ENCODE measurements at places on chromosomes 3 and 15. TPM values are rescaled to one million over a fixed set of nuclear protein-coding genes. Genes with fewer than 3 reads are reported as not detected.

DNA sequence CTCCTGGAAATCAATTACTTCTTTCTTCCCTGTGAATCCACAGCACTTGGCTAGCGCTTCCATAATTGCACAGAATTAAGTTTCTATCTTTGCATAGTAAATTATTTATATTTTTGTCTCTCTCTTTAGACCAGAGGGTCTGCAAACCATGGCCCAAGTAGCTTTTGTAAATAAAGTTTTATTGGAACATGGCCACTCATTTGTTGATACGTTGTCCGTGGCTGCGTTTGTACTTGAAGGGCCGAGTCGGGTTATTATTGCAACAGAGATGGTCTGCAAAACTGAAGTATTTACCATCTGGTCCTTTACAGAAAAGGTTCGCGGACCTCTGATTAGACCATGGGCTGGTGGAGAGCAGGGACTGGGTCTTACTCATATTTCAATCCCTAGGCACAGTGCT lies 102.5 kb downstream of the RPLP1 start:
- no peak for DNase-seq

DNA sequence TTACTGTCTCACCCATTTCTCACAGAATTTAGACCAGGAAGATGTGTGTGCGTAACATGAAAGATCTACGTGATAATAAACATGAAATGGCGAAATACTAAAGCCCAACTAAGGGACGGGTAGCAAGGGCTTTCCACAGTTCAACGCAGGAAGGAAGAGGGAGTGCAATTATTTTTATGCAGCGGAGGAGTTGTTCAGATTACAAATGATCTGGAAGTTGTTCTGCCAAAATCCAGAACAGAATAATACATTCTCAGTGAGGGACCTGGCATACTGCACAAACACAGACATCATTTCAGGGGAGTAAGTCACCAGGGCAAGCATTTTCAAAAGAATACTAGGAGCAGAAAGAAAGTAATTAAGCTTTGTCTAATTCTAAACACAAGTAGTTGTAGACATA lies 133.6 kb upstream of the RAP2B start:
- no peak for DNase-seq

DNA sequence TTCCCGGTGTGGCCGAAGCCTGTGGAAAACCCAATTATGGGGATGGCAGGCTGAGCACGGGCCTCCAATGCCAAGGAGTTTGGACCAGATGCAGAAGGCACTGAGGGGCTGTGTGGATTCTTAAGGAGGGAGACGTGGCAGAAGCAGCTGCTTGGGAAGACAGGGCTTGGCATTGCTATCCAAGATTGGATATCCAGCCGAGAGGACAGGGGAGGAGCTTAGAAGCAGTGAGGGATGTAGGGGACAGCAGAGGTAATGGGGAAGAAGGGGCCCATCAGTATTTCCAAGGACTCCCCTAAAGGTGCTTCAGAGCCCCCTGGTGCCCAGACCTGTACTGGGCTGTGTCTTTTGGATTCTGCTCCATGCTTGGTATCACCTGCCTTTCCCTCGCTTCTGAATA lies 112.8 kb upstream of the TLE3 start:
- no peak for DNase-seq

GOLGA8O gene
- total RNA-seq = 2.6 TPM

ATP13A5 gene
- total RNA-seq = 0.89 TPM

GRCh38 chr3:114700637-114701234 lies 406.9 kb downstream of the TIGIT start:
- no peak for DNase-seq

HGD gene
- total RNA-seq = 0.50 TPM

ACAN gene
- 16.3 TPM for total RNA-seq

MOBP gene
- total RNA-seq = 433 TPM

GRCh38 chr3:107939691-107940442 lies 151.0 kb downstream of the CD47 start:
- DNase-seq = no peak

DNA sequence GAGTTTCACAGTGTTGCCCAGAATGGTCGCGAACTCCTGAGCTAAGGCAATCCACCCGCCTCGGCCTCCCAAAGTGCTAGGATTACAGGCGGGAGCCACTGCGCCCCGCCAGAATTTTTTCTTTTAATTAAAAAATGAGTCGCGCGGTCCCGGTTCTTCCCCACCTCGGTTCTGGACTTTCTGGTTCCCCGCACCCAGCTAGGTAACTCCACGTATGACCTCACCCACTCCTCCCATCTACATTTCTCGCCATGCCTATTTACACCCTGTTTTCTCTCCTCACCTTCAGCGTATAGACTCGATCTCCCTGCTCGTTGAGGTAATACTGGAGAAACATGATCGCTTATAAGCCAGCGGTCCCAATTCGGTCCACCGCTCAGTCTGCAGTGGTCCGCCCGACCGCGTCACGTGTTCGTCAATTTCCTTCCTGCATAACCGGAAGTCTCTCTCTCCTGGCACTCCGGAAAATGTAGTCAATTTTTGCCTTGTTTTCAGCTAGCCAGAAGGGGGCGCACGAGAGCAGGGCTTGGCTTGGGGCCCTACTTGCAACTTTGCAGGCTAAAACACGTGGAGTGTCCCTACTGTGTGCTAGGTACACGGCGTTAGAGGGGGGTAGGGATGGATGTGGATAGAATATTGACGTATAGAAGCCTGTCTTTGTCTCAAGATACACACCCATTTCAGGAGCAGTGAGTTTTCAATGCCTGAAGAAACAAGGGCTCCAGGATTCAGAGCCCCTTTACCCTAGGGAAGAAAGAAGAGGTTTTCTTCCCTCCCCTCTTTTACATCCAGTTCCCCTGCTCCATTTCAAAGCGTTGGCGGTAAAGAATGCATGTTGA lies at the start of the genes NOP10 and NUTM1:
NOP10 (minus strand) TSS at position 400 of the 839 bp plus-strand sequence; CDS start at position 337, 63 bp downstream.
NUTM1 (plus strand) TSS at position 579 of the 839 bp plus-strand sequence. CDS start 382 bp downstream, outside the sequence.
- DNase-seq = peak; percentile 79

GRCh38 chr15:82572986-82573385 lies 32.7 kb upstream of the RPS17 start:
- no peak for DNase-seq

DNA sequence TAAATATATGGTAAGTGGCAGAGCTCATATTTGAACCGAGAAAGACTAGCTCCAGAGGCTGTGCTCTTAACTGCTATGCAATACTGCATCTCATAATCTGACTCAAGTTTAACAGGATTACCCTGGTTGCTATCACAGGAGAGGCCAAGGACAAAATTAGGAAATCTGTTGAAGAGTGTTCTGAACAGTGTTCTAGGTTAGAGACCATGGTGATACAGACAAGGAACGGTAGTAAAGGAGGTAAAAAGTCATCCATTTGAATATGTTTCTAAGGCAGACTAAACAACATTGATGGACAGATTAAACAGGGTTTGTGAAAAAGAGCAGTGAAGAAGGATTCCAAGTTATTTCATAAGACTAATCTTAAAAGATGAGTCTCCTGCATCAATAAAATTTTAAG lies 22.1 kb downstream of the PLOD2 start:
- no peak for DNase-seq

DNA sequence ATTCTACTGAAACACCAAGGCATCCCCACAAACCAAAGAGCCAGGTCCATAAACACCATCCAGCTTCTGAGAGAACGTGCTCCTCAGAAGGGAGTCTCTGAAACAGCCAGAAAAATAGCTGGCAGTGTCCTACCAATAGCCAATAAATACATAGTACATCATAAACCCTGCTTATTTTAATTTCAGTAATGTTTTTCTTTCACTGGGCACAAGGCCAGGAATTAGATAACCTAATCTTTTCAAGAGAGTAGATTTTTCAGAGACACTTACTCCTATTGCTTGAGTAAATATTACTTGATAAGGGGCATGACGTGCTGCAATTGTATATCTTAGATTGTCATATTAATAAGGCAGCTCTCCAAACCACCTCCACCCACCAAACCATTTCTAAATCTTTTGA lies 22.7 kb downstream of the GADL1 start:
- no peak for DNase-seq

WNT7A gene
- total RNA-seq = 5.0 TPM

TMEM207 gene
- not detected for total RNA-seq

GRCh38 chr15:90787881-90788280 lies 70.7 kb downstream of the BLM start:
- DNase-seq = no peak

CPNE9 gene
- total RNA-seq = 3.3 TPM

DNA sequence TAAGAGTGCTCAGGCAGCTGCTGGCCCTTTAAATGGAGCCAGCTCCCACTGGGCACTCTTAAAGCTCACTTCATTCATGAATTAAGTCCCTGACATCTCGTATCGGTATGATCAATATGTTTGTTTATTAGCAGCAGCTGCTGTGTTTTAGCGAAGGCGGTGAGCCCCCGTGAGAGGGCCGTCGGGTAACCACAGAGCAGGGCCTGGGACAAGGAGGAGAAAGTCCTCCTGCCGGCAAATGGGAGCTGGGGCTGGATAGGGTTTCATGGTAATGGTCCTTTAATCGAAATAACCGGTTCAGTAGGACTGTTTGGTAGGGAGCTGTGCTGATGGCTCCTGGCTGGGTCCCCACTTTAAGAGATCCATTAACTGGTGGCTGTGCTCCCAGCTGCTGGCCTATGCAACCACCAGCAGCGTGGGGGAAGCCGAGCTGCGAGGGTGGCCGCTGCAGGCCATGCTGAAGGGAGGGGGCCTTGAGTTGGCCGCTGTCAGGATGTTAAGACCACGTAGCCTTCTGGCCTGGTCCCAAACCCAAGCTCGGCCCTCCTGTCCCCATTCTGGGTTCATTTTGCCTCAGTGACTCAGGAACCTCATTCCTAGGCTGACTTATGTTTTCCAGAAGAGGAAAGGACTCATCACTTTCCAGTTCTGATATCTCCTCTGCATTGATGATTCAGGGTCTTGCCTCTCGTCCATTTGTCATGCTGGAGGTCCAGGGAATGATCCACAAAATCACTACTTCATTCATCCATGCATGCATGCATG lies 67.6 kb upstream of the NTRK3 start:
- no peak for DNase-seq

- no peak for DNase-seq
These were observed at the start of gene BNC1 for GRCh38 chr15:83284559-83285283. Gene BNC1, minus strand, starts transcription at chr15:83284664. Its CDS starts 36 bp downstream, at chr15:83284628.

GRCh38 chr3:59699648-59700320 lies 650.0 kb upstream of the CFAP20DC start:
- no peak for DNase-seq

DNA sequence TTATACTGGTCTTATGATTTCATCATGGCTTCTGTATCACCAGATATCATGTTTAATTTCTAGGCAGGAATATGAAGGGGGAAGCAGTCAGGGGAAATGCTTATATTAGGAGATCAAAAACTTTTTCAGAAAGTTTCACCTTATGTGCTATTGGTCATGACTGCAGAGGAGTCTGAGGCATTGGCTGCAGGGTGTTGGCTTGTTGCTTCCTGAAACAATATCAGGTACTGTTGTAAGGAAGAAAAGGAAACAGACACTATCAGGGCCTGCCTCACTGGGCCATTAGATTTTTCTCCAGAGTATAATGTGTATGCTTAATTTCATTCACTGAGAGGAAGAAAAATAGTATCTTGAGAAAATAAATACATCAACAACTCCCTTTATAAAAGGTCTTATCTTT lies 34.7 kb downstream of the LEKR1 start:
- DNase-seq = no peak

GRCh38 chr15:74141591-74141990 lies 11.2 kb downstream of the ISLR2 start:
- no peak for DNase-seq

GRCh38 chr15:93321881-93322282 lies 232.9 kb upstream of the RGMA start:
- no peak for DNase-seq

QTRT2 gene
- 23.9 TPM for total RNA-seq

RTP4 gene
- 1.2 TPM for total RNA-seq

TXNRD3 gene
- 19.0 TPM for total RNA-seq

DNA sequence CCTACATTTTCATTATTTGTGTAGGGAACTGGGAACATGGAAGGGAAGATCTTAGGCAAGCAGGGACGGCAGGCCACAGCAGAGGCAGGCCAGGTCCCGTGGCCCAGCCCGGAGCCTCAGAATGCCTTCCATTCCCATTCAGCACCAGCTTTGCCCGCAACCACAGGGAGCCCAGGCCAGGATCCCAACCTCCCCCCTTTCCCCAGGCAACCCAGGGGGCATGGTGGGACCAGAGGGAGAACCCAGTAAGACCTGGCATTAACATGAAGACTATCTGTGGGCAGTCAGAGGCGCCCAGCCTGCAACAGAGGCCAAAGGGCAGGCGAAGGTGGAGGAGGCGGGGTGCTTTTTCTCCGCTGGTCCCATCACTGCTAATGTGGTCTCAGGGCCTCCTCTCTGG lies 135.6 kb downstream of the TPRA1 start:
- DNase-seq = no peak

GRCh38 chr15:84863565-84864443 lies 20.7 kb upstream of the SLC28A1 start:
- DNase-seq = peak; percentile 42

LIPH gene
- total RNA-seq = 0.30 TPM

SMAD6 gene
- total RNA-seq = 8.6 TPM

ARHGEF3 gene
- 25.9 TPM for total RNA-seq

DNA sequence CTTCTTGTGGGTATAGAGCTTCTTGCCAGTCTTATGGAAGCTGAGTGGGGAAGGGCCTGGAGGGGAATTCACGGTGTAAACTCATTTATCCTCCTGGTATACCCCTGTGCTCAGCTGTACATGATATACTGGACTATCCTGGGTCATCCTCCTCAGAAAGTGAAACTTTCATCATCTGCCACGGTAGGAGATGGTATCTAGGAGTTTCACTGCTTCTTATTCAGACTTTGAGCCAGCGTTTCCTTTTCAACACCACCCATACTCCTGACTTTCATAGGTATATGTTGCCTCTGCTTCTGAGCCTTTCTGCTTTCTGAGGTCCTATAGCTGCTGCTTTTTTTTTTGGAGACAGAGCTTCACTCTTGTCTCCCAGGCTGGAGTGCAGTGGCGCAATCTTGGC lies 15.6 kb downstream of the SENP5 start:
- DNase-seq = no peak

GRCh38 chr3:1534252-1534651 lies 441.4 kb downstream of the CNTN6 start:
- no peak for DNase-seq

DNA sequence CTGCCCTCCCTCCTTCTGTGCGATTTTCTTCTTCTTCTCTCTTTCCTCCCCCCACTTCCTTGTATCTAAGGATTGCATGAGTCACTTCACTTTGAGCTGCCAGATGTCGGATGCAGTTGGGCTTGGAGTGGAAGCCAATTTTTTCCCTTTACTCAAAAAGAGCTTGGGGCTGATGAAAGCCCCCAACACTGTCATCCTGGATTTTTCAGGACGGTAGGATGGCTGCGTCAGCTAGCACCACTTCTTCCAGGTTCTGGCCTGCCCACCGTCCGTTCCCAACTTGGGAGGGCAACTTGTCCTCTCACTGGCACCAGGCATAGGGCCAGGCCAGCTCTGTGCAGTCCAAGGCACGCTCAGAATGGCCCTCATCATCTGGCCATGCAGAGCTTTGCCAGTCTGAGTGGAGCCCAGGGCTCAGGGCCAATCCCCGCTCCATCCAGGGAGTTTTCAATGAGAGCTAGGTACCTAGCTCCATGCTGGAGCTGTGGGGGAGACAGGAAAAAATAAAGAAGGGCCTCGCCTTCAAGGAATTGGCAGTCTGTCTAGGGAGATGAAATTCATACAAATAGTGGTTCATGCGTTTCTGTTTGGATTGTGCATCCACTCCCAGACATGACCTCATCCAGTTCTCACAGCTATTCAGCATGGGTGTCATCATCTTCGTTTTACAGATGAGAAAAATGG lies 47.7 kb upstream of the INSYN1 start:
- no peak for DNase-seq

P2RY14 gene
- total RNA-seq = 8.9 TPM

- DNase-seq = no peak
These were observed 1.6 kb upstream of the BNC1 start for GRCh38 chr15:83285979-83286553.
